Hepatocyte (in vitro differentiated cells): ENCODE measurements at places on chromosomes 1 and 21. TPM values are rescaled to one million over a fixed set of nuclear protein-coding genes. Genes with fewer than 3 reads are reported as not detected.

- no peaks in the 10 kb centered on the region for H3K27me3 ChIP-seq
- H3K4me1 ChIP-seq, result peaks cover 9% of the 10 kb centered on the region
- no peak overlapping the region for H3K27ac ChIP-seq
- no peaks in the 10 kb centered on the region for H3K36me3 ChIP-seq
These were observed 222.5 kb downstream of the RPS6KC1 start for GRCh38 chr1:213273546-213273945.

GRCh38 chr1:16300436-16300835 lies 51.8 kb downstream of the FBXO42 start:
- no peaks in the 10 kb centered on the region for H3K4me1 ChIP-seq
- no peaks in the 10 kb centered on the region for H3K27me3 ChIP-seq
- no peak overlapping the region for H3K4me3 ChIP-seq
- no peaks in the 10 kb centered on the region for H3K36me3 ChIP-seq
- no peak overlapping the region for H3K27ac ChIP-seq

GRCh38 chr1:58481962-58482361 lies 64.6 kb downstream of the OMA1 start:
- H3K4me1 ChIP-seq, result no peaks in the 10 kb centered on the region
- no peak overlapping the region for H3K27ac ChIP-seq
- H3K4me3 ChIP-seq, result no peak overlapping the region
- H3K27me3 ChIP-seq, result no peaks in the 10 kb centered on the region

GRCh38 chr1:1373815-1374588 lies 1.0 kb downstream of the AURKAIP1 start:
- peaks cover 9% of the 10 kb centered on the region for H3K4me1 ChIP-seq
- no peak for DNase-seq
- H3K36me3 ChIP-seq, result no peaks in the 10 kb centered on the region
- H3K4me3 ChIP-seq, result peak overlapping the region; percentile 52
- no peaks in the 10 kb centered on the region for H3K27me3 ChIP-seq

DNA sequence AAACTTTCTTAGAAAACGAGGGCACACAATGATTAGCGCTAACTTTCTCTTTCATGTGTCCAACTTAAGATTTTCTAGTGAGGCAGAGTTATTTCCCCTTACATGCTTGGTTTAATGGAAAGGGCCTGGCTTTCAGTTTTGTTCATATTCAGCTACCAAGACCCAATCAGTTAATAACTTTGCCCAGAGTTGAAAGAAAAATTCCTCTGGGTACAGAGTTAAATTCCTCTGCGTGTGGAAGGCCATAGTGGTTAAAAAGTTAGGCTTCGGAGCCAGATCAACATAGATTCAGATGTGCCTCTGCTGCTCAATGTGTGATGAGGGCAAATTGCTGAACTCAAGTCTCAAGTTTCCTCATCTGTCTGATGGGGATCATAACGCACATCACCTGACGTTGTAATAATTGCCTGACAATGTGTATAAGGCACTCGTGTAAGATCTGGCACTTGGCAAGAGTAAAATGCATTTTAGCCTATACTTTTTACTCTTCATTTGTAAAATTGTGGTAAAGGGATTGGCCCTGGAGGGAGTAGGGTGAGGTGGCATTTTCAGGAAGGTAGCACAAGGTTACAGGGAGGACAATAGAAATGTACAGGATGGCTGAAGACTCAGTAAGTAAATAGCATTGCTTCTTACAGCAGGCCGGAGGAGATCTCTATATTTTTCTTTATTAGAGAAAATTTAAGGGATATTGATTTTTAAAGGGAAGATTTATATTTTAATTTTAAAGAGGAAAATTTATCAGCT lies 103.4 kb downstream of the ROR1 start:
- no peak overlapping the region for H3K4me3 ChIP-seq
- no peaks in the 10 kb centered on the region for H3K27me3 ChIP-seq
- peaks cover 8% of the 10 kb centered on the region for H3K4me1 ChIP-seq
- H3K27ac ChIP-seq, result no peak overlapping the region
- no peak for DNase-seq
- no peaks in the 10 kb centered on the region for H3K36me3 ChIP-seq

DNA sequence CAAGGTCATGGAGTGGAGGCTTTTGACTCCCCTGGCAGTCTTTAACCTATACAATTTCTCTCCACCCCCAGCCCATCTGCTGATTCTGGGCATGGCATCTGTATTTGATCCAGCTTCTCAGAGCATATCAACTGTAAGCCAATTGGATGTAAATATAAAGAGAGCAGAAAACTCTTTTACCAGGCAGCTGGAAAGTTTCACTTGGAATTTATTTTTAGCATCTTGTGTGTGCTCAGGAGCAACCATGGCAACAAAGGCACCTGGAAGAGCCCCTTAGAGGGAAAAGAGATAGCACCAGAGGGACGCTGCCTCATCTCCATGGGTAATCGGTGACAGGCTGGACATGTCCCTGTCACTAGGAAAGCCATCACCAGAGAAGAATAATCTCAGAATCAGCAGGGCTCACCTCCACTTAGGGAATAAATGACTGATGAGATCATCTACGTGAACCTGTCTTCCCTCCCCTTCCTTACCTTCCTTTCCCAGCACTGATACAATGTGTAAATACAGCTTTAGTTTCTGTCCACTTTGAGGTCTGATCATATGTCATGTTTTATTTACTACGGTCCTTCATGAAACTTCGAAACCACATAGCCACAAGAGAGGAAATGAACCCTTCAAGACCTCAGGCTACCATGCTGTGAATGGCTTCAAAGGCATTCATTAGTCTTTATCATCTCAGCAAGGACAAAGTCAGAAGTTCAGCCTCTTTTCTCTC lies 25.3 kb upstream of the SIPA1L2 start:
- peak overlapping the region; percentile 32 for H3K27ac ChIP-seq
- DNase-seq, result peak; percentile 28
- no peaks in the 10 kb centered on the region for H3K36me3 ChIP-seq

GRCh38 chr1:59026472-59026948 lies 242.7 kb upstream of the JUN start:
- no peaks in the 10 kb centered on the region for H3K27me3 ChIP-seq
- H3K4me3 ChIP-seq, result no peak overlapping the region
- DNase-seq, result no peak

Gene PPIE
- 35.5 and 42.6 TPM in 2 replicates for total RNA-seq

Gene BRDT
- total RNA-seq, result not detected in 2 replicates

DNA sequence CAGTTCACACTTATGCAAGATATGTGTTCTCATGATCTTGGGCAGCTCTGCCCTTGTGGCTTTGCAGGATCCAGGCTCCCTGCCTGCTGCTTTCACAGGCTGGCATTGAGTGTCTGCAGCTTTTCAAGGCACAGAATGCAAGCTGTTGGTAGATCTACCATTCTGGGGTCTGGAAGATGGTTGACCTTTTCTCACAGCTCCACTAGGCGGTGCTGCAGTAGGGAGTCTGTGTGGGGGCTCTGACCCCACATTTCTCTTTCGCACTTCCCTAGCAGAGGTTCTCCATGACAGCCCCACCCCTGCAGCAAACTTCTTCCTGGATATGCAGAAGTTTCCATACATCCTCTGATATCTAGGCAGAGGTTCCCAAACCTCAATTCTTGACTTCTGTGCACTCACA lies 500.5 kb downstream of the BRINP3 start:
- H3K36me3 ChIP-seq, result no peaks in the 10 kb centered on the region
- no peak for DNase-seq
- H3K4me1 ChIP-seq, result no peaks in the 10 kb centered on the region
- no peak overlapping the region for H3K4me3 ChIP-seq
- no peak overlapping the region for H3K27ac ChIP-seq

DNA sequence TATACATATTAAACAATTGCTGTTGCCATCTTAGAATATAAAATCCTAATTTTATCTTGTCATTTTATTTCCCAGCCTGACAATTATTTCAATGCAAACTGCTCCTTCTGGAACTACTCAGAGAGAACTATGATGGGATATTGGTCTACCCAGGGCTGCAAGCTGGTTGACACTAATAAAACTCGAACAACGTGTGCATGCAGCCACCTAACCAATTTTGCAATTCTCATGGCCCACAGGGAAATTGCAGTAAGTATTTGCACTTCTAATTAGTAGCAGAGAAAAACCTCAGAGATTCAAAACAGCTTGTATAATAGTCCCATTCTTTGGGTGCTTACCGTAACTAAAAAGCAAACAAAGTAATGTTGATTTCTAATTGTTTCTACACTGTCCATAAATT lies 167.2 kb downstream of the ADGRL2 start:
- no peak for DNase-seq
- H3K27me3 ChIP-seq, result no peaks in the 10 kb centered on the region
- no peak overlapping the region for H3K4me3 ChIP-seq
- no peak overlapping the region for H3K27ac ChIP-seq
- peaks cover 2% of the 10 kb centered on the region for H3K36me3 ChIP-seq

- no peaks in the 10 kb centered on the region for H3K36me3 ChIP-seq
- no peak overlapping the region for H3K27ac ChIP-seq
- H3K4me1 ChIP-seq, result no peaks in the 10 kb centered on the region
These were observed 42.5 kb upstream of the DISC1 start for GRCh38 chr1:231584117-231584516.

GRCh38 chr1:12601700-12602658 lies 16.0 kb downstream of the DHRS3 start:
- H3K36me3 ChIP-seq, result no peaks in the 10 kb centered on the region
- peak; percentile 56 for DNase-seq

DNA sequence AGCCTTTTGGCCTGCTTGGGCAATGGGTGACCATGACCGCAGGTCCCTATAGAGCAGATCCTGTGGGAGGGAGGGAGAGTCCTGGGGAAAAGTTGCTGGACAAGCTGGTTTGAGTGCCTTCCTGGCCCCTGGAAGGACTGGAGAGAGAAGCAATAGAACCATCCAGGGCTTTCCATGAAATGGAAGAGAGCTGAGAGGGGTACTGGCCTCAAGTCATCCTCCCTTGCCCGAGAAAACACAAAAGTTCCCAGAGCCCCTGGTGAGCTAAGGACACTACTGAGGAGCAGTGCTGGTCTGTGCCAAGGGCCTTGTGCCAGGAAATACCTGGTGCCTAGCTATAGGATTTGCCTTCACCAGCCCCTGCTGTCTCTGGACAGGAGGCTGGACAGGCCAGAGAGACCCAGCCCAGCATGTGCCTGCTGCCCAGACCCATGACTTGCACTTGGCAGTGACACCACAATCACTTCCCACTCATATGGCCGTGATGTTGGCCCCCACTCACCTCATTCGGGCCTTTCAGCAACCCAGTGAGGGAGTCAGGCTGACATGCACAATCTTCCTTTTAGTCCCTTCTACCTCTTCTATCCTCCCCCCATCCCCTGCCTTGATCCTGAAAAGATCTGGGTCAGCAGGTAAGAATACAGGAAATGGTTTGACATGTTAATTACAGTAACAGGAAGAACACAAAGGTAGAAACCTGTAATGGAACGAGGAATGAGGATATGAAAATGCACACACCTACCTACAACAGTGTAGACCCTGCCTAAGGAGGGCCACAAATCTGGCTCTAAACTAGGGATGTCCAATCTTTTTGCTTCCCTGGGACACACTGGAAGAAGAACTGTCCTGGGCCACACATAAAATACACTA lies 7.0 kb downstream of the SH3BP5L start:
- DNase-seq, result no peak
- no peaks in the 10 kb centered on the region for H3K36me3 ChIP-seq
- no peak overlapping the region for H3K4me3 ChIP-seq

DNA sequence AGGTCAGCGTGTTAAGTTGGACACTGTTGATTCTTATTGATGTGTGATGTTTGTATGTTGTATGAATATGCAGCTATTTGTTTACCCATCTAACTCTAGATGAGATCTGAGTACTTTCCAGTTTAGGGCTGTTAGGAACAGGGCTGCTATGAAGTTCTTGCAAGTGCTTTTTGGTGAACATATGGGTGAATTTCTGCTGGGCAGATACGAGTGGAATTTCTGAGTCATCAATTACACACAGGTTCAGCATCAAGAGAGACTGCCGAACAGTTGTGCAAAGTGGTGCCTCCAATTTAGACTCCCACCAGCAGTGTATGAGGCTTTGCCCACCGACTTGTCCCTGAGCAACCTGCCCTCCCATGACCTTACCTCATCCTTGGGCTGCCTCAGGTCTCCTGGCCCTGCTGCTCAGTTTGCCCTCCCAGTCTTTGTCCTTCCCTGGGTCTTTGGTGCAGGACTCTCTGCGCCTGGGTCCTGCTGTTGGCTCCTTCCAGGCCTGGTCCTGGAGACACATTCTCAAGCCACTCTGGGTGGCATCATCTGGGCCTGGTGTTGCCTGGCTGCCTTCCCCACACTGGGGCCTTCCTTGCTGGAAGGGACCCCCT lies 343.6 kb downstream of the PTPRU start:
- H3K27me3 ChIP-seq, result no peaks in the 10 kb centered on the region
- H3K4me1 ChIP-seq, result no peaks in the 10 kb centered on the region
- no peak for DNase-seq
- H3K27ac ChIP-seq, result no peak overlapping the region

GRCh38 chr1:3270403-3271245 lies 183.8 kb upstream of the ARHGEF16 start:
- H3K4me3 ChIP-seq, result no peak overlapping the region
- no peak for DNase-seq
- H3K36me3 ChIP-seq, result no peaks in the 10 kb centered on the region

Gene ZNF593OS
- 0.10 TPM in 1 of 2 replicates, not detected in the other for total RNA-seq

GRCh38 chr21:35556536-35556935 lies 503.8 kb downstream of the SETD4 start:
- no peak overlapping the region for H3K4me3 ChIP-seq
- DNase-seq, result no peak
- no peaks in the 10 kb centered on the region for H3K4me1 ChIP-seq
- no peak overlapping the region for H3K27ac ChIP-seq

DNA sequence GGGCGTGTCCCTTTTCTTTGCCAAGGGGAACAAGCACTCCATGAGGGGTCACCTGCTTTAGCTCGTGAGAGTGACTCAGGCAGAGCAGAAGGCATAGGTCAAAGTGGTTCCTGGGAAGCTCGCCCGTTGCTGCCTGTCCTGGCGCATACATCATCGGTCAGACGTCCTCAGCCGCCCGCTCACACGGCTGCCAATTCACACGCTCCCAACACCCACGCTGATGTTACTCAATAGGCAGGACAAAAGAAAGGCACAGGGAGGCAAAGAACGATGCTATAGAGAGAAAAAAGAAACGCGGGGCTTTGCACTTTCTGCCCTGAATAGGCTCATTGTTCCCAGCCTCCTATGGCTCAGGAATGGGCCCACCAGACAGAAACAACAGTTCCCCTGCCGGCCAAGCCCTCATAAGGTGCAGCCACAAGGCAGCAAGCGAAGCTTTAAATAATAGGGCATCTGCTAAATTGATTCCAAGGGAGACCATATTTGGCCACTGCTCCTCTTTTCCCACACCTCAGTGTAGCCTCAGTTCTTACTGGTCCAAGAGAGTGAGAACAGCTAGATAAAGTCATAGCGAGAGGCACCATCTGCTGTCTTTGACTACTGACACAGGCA lies 38.7 kb downstream of the VTCN1 start:
- H3K4me3 ChIP-seq, result no peak overlapping the region
- no peak for DNase-seq
- H3K27me3 ChIP-seq, result no peaks in the 10 kb centered on the region
- H3K27ac ChIP-seq, result no peak overlapping the region
- no peaks in the 10 kb centered on the region for H3K4me1 ChIP-seq
- H3K36me3 ChIP-seq, result no peaks in the 10 kb centered on the region
